ENCODE measurements at places on chromosomes 13 and 19.

DNA sequence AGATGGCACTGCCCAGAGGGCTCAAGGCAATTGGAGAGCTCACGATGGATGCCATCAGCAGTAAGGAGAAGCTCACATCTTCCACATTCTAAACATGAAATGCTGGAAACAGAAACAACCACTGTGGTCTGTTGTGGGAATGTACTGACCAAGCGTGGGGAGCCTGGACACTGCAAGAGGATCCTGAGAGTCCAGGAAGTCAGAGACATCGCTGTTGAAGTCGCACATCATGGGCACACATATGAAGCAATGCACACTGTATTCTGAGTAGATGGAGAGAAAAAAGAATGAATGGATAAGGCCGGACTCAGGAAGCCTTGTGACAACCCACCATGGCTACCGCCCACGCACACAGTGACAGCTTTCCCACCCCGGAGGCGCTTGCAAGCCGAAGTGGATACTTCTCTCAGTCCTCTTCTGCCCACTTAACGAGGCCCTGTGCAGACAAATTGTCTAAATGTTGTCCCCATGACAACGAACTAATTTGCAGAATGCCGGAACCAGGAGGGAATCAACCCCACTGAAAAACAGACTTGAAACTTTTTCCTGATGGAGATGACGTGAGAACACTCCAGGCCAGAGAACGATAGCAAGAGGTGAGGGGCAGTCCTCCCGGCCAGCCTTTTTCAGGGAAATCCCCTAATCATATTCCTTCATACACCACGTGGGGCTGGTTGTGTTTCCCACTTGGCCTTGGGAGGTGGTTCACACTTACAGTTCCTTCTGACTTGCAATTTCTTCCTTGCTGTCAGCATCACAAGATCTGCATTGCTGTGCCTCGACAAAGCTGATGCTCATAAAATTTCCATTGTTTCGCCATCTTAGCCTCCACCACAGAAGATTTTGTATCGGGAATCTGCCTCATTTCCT lies 109.6 kb upstream of the SERP2 start:
- no peak for DNase-seq

GRCh38 chr19:30212574-30212973 lies 159.6 kb upstream of the ZNF536 start:
- DNase-seq, result no peak

GRCh38 chr13:113110048-113110851 lies 4.7 kb downstream of the F7 start:
- DNase-seq, result peak; percentile 10

GRCh38 chr13:85312071-85312470 lies 487.1 kb downstream of the SLITRK6 start:
- no peak for DNase-seq

DNA sequence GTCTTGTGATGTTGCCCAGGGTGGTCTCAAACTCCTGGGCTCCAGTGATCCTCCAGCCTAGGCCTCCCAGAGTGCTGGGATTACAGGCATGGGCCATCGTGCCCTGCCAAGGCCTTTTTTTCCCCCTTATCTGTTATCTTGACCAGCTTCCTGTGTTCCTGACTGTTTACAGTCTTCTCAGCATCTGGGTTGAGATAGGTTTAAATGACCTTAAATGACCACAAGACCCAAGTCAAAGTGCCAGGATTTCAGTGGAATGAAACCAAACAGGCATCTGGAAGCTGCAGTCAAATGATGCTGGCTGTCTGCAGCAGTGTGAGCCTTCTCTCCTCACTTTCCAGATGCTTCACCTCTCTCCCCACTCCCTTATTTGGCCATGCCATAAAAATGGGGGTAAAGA lies 114.2 kb upstream of the CLDN10 start:
- DNase-seq, result no peak

- no peak for DNase-seq
Observed at GRCh38 chr19:13042443-13043130, 47.3 kb downstream of the NFIX start.

DNA sequence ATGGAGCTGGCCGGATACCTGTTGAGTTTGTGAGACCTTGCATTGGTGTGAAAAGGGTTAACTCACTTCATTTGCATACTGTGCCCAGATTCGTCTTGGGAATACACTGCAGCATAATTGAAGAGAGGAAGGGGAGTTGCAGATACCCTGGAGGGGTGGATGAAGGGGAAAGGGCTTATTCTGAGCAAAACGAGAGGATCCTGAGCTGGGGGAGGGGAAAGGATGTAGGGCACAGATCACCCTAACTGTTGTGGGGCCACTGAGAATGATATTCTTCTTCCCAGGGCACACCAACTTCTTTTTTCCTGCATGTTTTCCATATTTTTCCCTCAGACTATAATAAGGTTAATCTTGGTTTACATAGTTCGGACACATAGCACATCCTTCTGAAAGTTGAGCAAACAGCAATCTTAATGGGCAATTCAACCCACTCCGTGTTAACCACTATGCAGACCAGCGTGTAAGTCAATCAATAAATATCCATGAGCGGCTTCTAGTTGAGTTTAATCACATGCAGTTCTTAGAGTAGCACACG lies 11.7 kb upstream of the PTPRS start:
- no peak for DNase-seq

DNA sequence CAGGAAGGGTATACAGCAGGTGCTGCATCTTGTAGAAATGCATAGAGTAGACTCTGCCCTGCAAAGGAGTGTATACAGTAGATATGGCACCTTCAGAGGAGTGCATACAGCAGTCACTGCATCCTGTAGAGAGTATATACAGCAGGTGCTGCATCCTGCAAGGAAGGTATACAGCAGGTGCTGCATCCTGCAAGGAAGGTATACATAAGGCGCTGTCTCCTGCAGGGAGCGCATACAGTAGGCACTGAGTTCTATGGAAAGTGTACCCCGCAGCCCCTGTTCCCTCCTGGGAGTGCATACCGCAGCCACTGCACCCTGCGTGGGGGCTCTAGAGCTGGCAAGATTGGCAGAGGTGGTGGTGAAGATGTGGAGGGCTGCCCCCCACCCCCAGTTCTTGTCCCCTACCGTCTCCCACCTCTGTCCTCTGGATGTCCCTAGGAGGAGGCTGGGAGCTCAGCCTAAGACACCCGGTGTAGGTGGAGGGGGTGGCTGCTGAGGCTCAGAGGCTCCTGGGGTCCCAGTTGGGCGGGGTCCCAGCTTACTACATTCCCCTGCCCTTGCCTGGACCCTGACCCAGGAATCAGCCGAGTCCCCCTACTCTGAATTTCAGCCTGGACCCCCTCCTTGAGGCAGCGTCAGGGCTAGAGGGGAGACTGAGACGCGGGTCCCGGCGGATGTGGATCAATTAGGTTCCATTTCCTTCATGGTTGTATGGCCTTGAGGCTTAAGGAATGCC lies 2.3 kb upstream of the ADAMTSL5 start:
- no peak for DNase-seq

GRCh38 chr19:6528544-6529121 lies 2.2 kb upstream of the TNFSF9 start:
- peak; percentile 58 for DNase-seq

GRCh38 chr13:51420681-51421490 lies 31.9 kb downstream of the INTS6 start:
- DNase-seq, result no peak

DNA sequence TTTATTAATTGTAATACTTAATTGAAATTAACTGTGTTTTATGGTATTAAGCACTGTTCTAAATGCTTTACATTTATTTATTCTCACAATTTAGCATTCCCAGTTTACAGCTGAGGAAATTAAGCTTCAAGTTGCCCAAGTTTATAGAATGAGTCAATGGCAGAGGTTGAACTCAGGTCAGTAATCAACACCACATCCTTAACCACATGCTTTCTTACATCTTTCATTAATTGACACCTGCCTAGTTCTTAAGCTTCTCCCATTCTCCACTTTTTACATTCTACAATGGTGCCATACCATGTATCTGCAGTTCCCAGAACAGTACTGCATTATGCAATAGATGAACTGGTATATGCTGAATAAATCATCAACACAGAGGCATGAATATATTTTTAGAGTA lies 11.7 kb upstream of the RBM26 start:
- no peak for DNase-seq

- DNase-seq, result no peak
Observed at GRCh38 chr13:41257535-41257934, 5.8 kb downstream of the MTRF1 start.

Data from CD4-positive, alpha-beta T cell treated with Interleukin-4 for 1 hour (primary cell).